ENCODE measurements at places on chromosomes 6 and 20.

- no peak for DNase-seq
Measured at GRCh38 chr6:148757944-148758480, 11.2 kb downstream of the UST start.

- DNase-seq = no peak
Measured at GRCh38 chr6:137734875-137735182, 132.2 kb upstream of the TNFAIP3 start.

GRCh38 chr6:114194362-114195026 is 148.3 kb downstream of the HS3ST5 start:
- no peak for DNase-seq

DNA sequence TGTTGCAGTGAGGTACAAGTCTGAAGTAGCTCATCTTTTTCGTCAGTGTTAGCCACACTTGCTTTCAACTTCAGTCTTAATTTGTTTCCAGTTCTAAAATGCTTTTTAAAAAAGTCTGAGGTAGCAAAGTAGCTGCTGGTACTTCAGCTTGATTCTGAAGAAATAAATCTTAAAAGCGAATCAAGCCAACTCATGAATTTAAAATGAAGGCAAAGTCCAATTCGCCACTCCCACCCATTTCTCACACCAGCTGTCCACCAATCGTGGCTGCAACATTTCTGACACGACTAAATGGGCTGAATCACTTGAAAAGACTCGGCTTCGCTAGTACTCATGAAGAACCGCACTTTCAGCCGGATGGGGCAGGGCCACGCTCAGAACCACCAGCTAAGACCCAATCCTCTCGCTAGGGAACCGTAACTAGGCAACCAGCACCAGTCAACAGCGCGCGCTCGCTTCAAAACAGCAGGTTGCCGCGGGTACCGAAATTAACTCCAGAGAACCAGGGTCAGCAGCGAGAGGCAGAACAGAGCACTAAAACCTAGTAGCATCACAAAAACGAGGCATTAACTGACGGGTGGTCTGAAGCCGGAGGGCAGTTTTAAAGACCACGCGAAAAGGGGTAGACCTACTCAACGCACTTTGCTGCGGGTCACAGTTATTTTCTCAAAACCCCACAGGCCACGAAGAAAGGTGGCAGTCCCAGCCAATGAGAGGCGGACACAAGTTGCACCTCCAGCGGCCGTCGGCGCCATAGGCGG is 900 bp downstream of the BCLAF1 start:
- DNase-seq = peak; percentile 92
